ENCODE measurements at places on chromosomes 6 and 20.

DNA sequence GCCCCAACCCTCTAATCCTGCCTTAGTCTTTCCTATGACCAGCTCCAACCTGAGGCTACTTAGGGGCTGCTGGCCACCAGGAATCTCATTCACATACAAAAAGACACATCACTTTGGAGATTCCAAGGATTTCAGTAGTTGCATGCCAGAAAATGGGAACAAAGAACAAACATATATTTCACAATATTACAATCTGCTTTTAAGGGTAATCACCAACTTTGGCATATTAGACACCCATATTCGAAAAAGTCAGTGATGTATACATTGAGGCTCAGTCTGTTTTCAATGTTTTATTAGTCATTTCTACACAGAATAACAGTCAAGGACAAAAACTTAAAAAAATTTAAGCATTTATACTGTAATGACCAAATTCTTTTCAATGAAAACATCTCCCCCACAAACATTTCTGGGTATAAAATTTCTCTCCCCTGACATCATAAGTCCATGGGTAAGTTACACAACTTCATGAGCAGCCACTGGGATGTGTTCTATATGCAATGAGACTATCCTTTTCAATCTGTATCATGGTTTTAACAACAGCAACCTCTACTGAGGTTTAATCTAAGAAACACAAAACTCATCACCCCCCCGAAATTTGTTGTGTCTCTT is 103.5 kb downstream of the MAP7 start:
- DNase-seq, result no peak

GRCh38 chr20:63572788-63573646 is 1.0 kb downstream of the HELZ2 start:
- no peak for DNase-seq

DNA sequence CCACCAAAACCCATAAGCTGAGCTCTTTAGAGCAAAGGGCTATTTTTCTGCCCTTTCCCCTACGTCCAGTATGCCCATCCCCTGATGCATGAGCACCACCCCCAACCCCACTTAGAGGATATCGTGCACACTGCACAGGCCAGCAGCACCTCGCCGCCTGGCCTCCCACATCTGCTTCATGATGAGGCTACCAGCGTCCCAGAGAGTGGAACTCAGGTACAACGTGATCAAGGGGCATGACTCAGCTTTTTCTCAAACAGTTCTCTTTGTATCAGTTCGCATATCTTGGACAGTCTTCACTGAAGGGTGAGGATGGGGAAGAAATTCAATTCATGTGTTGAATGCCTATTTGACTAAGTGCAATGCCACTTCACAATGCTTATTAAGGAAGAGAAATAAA is 81.9 kb upstream of the QKI start:
- no peak for DNase-seq

- no peak for DNase-seq
Measured at GRCh38 chr6:142938510-142938909, 6.5 kb downstream of the HIVEP2 start.

GRCh38 chr20:4112481-4113421 is 97.4 kb upstream of the RNF24 start:
- no peak for DNase-seq

GRCh38 chr6:88296694-88297093 is 130.5 kb upstream of the CNR1 start:
- DNase-seq, result peak; percentile 3

GRCh38 chr6:15682965-15683822 is 20.4 kb upstream of the DTNBP1 start:
- no peak for DNase-seq

Measured in retina (tissue), 1 donor.